LHCN-M2 (cell line): ENCODE measurements at places on chromosomes 4 and X.

- no peak for DNase-seq
Measured at GRCh38 chr4:155012469-155012868, 196.0 kb upstream of the NPY2R start.

GRCh38 chrX:135463937-135464336 lies 42.2 kb downstream of the SMIM10L2A start:
- DNase-seq = peak; percentile 1

- DNase-seq = no peak
Measured at GRCh38 chrX:153769158-153769864, 5.3 kb downstream of the PLXNB3 start.

GRCh38 chr4:189029976-189030504 lies 890.8 kb downstream of the TRIML1 start:
- DNase-seq = peak; percentile 10

DNA sequence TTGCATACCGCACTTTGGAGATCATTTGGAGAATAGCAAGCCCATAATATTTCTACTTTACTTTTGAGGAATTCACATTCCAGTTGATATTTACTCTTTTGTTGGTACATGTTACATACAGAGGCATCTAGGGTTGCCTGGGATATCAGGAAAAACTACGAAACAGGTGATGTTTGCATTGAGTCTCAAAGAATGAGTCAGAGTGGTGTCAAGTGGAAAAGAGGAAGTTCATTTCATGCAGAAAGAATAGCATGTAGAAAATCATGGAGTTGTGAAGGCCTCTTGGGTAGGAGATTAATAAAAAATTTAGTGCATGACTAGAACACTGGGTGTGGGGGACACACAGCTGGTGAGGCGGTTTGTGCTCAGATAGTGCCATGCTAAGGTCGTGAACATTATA lies 33.5 kb upstream of the ELOVL6 start:
- no peak for DNase-seq

DNA sequence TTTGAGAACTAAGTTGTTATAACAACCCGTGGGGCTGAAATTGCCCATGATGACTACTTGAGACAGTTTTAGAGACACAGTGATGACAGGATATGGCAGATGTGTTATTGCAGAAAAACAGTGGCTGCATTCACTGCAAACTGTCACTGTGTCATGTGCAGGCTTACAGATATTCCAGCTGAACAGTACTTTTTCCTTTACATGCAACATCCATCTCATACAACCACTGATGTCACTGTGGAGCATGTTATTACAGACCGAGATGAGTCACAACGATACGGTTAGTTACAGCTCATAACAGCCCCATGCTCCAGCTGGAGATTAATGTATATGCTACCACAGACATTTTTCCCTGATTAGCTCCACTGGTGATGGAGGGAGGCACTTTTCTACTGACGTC lies 207.4 kb downstream of the TMA16 start:
- DNase-seq = peak; percentile 56

- no peak for DNase-seq
Measured at GRCh38 chr4:1753697-1754311, 32.5 kb downstream of the TACC3 start.
